ENCODE measurements at places on chromosomes 5 and 9.

DNA sequence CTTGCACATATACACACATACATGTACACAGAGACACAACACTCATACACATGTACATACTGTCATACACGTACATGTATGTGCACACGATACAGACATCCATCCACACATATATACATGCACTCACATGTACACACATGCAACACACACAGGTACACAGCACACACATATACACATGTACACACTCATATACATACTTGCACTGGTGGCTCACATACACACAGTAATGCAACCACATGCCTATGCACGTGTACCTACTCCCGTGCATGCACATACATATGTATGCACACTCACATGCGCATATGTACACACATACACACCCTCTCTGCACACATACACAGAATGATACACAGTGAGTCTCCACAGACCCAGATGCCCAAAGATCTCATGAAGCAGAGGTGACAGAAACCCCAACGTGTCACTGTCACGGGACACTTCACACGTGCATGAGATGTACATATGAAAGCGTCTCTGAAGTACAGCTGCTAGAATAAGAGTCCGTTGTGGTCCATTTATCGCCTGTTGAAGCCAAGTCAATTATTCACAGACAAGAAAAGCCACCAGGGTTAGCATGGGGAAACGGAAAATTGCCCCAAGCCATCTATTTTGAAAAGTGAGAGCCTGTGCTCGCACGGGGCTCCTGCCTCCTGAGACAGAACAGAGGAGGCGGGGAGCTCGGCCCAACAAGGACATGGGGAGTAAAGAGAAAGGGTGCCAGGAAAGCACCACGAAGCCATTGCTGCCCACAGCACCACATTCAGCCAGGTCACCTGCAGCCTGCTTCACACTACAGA is 24.9 kb downstream of the LPCAT1 start:
- ATAC-seq = no peak

- no peak for ATAC-seq
Measured at GRCh38 chr9:133552236-133552635, 17.7 kb downstream of the ADAMTSL2 start.

GRCh38 chr5:25618821-25619220 is 974.0 kb upstream of the CDH10 start:
- ATAC-seq = no peak

GRCh38 chr5:57779383-57780223 is 297.0 kb upstream of the ACTBL2 start:
- ATAC-seq = no peak

DNA sequence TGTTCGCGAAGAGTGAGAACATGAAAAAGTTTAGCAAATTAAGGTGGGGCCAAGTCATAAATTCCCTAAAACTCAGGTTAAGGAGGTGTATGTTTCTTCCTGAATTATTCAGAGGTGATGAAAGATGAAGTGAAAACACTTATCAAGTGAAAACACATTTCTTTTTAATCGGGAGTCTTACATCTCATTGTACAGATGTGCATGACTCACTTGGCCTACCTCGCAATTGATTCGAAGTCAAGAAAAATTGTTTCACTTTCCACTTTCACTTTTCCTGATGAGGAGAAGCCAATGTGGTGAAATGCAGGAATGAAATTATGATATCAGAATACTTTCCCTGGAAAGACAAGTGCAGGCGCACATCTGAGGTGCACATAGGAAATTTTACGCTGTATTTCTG is 78.7 kb downstream of the SLC25A46 start:
- no peak for ATAC-seq

GRCh38 chr5:50958852-50959457 is 292.5 kb downstream of the PARP8 start:
- no peak for ATAC-seq

All from gastroesophageal sphincter (tissue), 4 donors.